ENCODE measurements at places on chromosomes 11 and 22.

- DNase-seq = no peak
Observed at GRCh38 chr22:45632791-45633515, 38.7 kb upstream of the ATXN10 start.

DNA sequence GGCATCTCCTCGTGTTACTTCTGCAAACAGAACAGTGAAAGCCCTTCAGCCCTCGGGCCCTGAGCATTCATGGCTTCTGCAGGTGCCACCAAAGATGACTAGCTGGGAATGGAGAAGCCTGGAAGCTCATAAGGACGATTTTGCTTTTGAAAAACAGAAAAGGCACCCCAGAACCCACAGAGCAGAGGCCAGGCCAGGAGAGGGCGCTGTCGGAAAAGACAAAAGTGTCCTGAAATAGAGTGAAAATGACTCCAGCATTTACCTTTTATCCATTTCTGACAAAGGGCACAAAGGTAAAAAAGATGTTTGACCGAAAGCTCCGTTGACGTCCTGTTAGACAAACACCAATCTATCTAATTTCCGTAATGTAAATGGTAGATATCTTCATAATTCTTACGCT is 37.6 kb downstream of the ZNF195 start:
- no peak for DNase-seq

DNA sequence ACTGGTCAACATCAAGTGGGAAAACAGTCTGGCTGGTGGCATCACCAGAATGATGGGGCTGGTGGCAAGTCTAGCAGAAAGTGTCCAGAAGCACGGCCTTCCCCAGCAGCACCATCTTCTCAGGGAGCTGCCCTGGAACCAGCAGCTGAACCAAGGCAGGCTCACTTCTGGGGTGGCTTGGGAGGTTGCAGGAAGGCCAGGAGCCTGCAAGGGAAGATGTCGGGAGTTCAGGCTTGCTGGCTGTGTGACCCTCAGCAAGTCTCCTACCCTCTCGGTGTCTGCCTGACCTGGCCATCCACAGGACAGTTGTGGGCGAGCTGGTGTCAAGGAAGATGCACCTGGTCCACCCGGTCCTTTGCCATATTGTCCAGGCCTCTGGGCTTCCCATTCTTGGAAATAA is 2.3 kb upstream of the PNPLA5 start:
- no peak for DNase-seq

DNA sequence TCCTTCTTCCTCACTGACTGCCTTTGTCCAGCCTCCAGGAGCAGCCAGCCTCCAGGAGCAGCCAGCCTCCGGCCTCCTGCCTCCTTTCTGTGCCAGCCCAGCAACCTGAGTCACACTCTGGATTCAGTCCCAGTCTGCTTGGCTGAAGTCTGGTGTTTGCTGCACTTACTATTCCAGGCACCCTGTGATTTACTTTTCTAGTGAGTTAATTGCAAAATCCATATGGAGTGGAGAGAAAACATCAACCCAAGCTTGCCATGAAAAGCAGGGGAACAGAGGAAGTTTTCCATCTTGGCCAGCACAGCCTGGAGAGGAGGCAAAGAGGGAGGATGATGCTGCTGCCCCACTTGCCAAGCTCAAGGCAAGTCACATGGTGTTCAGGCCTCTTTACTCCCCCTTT is 400.5 kb downstream of the TENM4 start:
- DNase-seq = no peak

DNA sequence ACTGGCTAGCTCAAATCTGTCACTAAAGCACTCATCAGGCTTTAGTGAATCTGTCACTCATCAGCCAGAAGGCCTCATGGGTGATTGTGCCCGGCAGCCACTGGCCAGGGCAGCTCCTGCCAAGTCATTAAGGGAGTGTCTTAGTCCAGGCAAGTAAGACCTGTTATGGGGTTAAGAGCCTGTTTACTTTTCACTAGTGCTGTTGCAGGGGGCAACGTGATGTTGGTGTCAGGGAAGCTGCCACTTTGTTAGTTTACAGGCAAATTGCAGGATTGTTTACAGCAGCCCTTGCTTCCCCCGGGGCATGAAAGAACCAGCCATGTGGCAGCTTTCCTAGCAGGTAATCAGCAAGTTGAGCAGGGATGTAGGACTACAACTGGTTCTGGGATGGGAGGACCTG is 155.6 kb upstream of the NCAM1 start:
- no peak for DNase-seq

GRCh38 chr11:99568808-99569207 is 548.1 kb downstream of the CNTN5 start:
- no peak for DNase-seq

GRCh38 chr11:82536706-82537105 is 197.0 kb downstream of the FAM181B start:
- no peak for DNase-seq

DNA sequence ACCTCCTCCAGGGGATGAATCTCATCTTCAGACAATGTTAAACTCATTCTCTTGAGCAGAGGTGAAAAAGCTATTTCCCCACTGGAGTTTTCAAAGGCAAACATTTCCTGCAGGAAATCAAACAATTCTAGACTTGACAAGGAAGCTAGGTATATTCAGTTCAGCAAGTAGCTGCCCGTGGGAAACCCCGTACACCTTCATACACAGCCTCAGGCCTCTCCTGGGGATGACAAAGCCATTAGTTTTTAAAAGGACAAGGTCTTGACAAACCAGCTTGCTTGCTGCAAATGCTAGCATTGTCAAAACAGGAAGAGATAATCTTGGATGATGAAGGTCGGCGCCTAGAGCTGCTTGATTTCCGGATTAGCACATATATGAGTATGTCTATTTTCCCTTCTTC is 1630.8 kb upstream of the TENM4 start:
- DNase-seq = no peak

GRCh38 chr11:115162919-115163318 is 341.3 kb downstream of the CADM1 start:
- no peak for DNase-seq

DNA sequence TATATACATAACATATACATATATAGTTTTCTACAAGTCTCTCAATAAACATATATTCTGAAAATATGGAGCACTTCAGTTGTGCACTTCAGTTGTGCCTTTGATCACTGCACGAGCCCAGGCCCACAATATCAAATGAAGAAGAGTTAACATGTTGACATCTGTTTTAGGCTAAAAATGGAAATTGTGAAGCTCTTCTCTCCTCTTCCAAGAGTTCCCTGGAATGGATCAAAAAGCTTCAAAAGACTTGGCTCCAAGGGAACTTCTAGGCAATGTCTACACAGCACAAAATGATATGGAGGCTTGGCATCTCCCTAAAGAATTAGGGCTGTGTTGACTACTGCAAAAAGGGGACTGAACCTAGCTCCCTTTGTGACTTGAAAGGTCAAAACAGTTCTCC is 36.9 kb downstream of the MAML2 start:
- no peak for DNase-seq

DNA sequence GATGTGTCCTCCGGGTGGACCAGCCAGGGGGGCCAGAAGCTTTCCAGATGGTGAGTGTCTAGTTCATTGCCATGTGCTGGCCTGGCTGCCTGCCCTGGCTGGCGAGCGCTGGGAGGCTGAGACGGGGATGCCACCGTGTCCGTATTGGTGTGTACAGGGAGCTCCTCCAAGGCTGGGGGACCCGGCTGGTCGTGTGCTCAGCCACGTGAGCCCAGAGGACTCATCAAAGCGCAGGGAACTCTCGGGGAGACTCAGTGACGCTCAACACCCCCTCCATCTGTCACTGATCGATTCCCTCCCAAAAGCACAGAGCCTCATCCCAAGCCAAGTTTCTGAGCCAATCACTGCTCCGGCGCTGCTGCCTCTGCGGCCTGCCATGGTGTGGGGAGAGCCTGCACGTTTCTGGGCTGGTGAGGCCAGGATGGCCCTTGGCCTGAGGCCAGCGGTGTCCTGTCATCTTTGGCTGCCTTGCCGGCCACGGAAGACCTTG is 423.7 kb downstream of the SHANK2 start:
- DNase-seq = no peak

GRCh38 chr22:46547179-46547882 is 9.9 kb upstream of the CELSR1 start:
- no peak for DNase-seq

- DNase-seq = no peak
Observed at GRCh38 chr11:75481223-75481921, 44.4 kb downstream of the GDPD5 start.
